MV-4-11 (cell line): ENCODE measurements at places on chromosomes 11 and 22.

DNA sequence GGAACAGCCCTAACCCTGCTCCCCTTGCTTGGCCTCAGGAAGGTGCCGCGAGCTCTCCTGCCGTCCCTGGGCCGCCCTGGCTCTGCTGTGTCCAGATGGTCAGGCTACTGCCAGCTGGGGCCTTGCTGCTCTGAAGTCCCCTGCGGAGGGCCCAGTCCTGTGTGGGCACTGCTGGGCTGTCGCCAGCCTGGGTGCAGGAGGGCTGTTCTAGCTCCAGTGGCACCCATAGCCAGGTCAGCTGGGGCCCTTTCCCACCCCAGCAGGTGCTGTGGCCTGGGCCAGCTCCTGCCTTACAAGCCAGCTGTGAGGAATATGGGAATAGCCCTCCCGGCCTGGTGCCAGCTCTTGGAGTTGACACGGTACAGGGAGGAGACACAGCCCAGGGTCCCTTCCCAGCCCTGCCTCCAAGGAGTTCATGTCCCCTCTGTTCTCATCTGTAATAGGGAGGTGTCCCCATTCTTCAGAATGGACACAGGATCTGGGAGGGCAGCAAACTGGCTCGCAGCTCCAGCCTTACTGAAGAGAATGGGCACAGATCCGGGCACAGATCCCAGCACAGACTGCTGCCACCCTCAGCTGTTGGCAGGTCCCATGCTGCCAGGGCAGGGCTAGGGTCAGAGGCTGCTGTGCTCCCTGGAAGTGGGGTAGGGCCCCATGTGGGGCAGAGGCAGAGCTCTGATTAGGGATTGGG lies 3.9 kb downstream of the DERL3 start:
- no peak for DNase-seq

- DNase-seq: no peak
Measured at GRCh38 chr11:10692531-10693115, 932 bp downstream of the IRAG1 start.

DNA sequence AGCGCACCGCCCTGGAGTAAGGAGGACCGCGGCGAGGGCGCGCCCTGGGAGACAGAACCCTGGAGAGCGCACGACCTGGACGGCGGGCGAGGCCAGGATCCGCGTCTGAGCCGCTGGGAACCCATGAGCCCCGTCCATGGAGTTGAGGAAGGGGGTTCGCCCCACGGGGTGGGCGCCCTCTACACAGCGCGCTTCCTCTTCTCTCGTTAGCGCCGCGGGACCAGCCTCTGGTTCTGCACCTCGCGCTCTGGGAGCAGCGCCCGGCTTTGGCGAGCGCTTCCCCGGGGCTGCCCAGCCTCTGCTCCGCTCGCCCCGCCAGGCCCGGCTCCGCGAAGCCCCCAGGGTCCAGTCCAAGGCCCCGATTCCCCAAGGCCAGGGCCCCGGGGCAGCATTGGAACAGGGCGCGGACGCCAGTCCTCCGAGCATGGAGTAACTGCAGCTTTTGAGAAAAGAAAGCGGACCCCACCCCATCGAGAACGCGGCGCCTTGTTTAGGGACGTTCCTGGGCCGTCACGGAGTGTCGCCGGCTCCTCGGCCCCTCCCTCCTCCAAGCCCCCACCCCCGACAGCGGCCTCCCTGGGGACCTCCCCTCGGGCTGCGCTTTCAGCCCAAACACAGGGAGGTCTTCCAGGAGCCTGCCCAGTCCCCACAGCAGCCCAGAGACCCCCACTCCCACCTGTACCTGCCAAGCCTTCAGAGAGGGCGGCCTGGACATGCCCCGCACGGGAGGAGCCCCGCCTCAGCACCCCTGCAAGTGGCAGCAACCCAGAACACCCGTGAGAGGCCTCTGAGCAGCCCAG lies 56.2 kb downstream of the BRD1 start:
- DNase-seq: no peak

DNA sequence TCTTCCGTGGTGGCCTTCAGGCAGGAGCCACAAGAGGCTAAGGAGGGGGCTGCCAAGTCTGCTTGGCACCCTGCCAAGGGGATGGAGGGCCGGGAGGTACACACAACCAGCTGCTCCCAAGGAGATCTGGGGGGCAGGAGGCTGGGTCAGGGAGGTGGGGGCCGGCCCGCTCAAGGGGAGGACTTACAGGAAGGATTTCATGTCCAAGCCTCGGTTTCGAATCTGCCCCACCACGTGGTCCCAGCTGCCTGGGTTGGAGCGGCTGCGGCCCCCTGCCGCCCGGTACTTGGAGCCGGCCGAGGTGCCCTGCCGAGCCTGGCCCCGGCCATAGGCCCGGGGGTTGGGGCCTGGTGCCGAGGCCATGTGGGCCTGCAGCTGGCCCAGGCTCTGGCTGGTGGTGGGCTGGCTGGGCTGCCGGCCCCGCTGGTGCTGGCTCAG lies 33.5 kb downstream of the LRRC10B start:
- DNase-seq: no peak

DNA sequence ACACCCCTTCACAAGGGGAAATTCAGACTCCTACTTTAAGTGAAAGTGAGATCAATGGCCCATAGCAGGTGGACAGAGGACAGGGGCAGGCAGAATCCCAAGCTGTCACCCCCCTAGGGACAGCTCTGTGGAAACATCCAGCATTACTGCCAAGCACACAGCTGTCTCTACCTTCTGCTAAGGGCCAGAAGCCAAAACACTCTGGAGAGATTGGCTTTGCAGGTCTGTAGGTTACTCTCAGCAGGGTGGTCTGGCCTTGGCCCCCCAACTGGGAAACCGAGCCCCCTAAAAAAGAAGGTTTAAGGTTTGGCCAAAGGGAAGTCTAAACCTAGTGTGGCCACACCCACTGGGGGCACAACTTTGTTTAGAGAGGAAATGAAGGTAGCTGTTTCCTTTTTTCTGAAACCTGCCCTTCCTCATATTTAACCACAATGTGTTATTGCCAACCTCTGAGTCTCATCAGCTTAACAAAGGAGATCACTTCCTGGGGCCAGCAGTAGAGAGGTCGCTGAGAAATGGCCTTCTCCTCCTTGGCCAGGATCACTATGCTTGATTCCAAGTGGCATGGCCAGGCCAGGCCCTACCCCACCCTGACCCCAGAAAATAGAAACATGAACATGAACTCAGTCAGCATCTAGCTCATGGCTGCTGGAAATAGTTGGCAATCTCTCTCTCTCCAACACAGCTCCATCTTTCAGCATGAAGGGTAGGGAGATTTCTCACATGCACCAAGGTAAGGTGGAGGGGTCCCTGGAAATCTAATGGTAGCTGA lies 25.9 kb upstream of the SCARF2 start:
- peak; percentile 85 for DNase-seq

DNA sequence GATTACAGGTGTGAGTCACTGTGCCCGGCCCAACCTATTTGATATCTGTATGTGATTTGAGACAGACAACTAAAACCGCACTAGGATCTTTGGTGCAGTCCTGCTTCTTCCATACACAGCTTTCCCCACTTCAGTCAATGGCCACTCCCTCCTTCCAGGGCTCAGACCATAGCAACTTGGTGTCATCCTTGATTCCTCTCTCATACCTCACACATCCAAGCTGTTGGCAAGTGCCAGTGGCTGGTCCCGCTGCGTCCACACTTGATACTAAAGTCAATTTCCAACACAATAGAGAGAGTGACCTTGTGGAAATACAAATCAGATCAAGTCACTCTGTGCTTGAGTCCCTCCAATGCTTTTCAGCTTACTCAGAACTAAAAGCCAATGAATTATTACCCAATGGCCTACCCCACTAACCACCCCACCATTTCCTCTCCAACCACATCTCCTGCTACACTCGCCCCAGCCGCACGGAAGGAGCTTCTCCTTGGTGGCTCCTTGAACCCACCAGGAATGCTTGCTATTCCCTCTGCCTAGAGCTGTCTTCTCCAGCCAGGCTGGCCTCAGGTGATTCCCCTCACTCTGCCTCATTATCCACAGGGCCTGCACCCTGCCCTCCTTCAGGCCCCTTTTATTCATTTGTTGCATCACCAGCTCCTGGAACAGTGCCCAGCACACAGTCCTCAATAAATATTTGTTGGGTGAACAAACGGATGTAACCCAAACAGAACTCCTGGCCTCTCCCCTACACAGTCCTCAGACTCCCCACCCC lies 12.9 kb downstream of the ABTB2 start:
- DNase-seq: peak; percentile 68

DNA sequence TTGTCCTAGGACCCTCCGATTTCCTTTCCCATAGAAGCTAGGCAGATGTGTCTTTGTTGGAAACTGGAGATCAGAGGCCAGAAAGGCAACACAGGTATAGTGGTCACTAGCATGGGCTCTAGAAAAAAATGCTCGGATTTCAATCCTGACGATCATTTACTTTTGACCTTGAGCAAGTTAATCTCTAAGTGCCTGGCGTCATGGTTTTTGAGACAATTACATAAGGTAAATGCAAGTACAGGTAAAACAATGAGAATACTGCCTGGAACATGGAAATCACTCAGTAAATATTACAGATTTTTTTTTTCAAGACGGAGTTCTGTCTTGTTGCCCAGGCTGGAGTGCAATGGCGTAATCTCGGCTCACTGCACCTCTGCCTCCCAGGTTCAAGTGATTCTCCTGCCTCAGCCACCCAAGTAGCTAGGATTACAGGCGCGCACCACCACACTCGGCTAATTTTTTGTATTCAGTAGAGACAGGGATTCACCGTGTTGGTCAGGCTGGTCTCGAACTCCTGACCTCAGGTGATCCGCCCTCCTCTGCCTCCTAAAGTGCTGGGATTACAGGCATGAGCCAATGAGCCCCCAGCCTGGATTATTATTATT lies 1.1 kb upstream of the DENND5A start:
- no peak for DNase-seq

DNA sequence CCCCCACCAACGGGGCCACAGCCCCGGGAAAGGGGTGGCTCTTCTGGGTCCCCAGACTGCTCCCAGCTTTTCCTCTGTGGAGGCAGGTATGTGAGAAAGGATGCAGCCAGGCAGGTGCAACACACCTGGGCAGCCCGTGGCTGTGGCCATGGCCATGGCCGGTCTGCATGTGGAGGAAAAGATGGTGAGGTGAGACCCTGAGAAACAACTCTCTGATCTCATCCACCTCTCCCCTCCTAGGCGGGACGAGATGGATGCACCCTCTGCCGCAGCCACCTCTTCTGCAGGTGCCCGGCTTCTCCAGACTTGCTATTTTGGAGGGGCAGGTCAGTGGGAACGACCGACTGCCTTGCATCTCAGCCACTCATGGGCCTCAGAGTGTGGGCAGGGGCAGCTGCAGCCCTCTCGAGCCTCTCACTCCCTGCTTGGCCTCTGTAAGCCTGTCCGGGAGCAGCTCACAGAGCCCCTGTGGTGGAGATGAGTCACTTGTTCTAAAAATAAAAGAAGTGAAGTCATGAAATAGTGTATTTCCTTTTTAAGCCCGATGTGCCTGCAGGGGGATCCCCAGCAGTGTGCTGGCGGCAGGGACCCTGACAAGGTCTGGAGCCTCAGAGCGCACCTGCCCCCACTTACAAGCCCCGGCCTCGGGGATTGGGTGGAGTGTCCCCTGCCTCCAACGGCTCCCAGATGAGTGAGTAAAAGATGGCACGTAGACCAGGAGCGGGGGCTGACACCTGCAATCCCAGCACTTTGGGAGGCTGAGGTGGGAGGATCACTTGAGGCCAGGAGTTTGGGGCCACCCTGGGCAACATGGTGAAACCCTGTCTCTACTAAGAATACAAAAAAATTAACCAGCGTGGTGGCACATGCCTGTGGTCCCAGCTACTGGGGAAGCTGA lies 10.7 kb downstream of the SMIM38 start:
- peak; percentile 86 for DNase-seq

DNA sequence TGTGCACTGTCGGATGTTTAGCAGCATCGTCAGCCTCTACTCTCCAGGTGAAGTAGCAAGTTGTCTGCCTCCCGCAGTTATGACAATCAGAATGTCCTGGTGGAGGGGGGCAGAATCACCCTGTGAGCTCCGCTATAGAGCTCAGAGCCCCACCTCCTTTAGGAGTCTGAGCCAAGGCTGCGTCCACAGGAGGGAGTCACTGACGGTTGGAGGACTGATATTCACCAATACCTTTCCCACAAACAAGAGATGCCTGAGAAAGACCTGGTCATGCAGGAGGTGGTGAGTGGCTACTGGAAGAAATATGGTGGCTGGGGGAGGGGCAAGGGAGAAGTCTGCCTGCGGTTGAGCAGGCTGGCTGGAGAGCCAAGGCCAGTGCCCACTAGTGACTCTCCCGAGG lies 41.7 kb upstream of the ADA2 start:
- no peak for DNase-seq

- no peak for DNase-seq
Measured at GRCh38 chr11:126140926-126141280, 70.5 kb downstream of the RPUSD4 start.

DNA sequence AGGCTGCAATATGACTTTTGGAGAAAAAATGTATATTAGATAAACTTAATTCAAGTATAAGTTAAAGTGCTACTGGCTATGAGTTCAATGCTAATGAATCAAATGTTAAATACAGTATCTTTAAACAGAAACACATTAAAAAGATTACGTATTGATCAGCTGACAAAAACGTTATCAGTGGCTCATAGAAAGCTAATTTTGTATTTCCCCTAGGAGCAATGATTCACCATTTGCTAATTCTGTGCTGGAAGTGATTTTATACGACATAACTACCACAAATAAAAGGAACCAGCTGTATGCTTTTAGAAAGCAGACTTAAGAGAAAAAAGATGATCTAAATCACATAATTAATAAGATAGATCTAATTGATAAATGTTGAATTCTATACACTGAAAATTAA lies 43.6 kb downstream of the MRE11 start:
- DNase-seq: no peak

- no peak for DNase-seq
Measured at GRCh38 chr22:17820879-17821439, 46.7 kb upstream of the BID start.

DNA sequence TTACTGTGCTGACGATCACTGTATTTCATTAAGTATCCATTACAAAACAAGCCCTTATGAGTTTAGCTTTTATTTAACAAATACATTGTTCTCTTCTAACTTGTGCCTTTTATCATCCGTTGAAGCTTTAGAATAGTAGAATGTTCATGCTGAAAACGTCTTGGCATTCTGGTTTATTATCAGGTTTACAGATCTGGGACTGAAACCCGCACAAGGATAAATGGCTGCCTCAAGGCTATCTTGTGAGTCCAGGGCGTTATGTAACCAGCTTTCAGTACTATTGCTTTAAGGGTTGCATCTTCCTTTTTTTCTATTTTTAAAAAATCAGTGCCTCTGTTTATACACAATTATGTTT lies 66.6 kb upstream of the PRODH start:
- DNase-seq: no peak

DNA sequence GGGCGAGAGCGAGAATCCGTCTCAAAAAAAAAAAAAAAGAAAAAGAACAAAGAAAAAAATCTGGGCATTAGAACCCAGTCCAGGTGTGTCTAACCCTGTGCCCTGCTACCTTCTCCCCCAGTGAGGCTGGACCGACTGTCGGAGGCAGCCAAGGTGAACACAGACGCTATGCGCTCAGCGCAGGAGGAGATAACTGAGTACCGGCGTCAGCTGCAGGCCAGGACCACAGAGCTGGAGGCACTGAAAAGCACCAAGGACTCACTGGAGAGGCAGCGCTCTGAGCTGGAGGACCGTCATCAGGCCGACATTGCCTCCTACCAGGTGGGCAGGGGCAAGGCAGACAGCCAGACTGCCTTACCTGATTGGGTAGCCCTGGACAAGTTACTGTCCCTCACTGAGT lies 3.2 kb downstream of the NEFH start:
- no peak for DNase-seq
